Adrenal gland (tissue), 19 donors: ENCODE measurements at places on chromosomes 12 and 14.

- DNase-seq: no peak
Observed at GRCh38 chr12:92493816-92494215, 209.0 kb upstream of the PLEKHG7 start.

DNA sequence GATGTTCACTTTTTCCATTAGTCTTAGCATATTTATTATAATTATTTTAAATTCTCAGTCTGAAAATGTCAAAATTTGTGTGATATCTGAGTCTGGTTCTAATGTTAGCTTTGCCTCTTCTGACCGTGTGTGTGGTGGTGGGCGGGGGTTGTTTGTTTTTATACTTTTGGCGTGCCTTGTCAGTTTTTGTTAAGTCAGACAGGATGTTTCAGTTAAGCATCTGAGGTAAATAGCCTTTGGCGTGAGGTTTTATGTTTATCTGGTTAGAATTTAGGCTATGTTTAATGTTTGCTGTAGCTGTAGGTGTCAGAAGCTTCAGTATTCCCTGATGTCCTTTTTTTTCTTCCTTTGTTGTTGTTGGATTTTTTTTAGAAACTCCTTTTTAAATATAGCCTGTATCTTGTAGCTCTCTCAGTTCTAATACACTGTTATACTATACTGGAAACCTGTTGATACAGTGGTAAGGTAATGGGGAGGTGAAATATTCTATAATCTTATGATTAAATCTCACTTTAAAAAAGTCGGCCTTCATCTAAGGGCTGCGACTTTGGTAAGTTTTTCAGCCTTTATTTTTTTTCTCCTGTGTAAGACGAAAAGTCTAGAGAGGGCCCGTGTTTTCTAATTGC lies 111.6 kb downstream of the SCAF11 start:
- DNase-seq: no peak

- DNase-seq: no peak
Observed at GRCh38 chr14:101739446-101740141, 21.9 kb upstream of the PPP2R5C start.

DNA sequence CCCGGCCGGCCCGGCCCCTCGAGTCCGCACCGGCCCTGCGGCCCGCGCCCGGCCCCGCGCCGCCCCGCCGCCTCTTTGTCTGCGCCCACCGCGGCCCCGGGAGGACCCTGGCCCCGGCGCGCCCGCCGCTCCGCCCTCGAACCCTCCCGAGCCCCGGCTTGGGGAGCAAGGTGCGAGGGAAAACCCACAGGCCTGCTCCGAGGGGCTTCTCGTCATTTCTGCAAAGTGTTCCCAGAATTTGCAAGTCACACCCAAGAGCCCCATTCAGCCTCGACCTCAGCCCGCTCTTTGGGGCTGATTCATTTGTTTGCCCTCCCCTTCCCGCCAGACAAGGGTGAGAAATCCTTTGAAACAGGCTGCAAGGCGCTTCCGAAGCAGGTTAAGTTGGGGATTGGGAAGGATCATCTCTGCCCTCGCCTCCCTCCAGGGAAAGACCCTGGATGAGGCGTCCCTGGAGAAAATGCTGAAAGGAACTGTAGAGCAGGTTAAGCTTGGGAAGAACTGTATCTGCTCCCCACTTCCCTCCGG lies 325 bp upstream of the CLIP1 start:
- DNase-seq: peak; percentile 47

- no peak for DNase-seq
Observed at GRCh38 chr14:93012951-93013719, 90.2 kb downstream of the CHGA start.
